ENCODE measurements at places on chromosomes 6 and 20.

DNA sequence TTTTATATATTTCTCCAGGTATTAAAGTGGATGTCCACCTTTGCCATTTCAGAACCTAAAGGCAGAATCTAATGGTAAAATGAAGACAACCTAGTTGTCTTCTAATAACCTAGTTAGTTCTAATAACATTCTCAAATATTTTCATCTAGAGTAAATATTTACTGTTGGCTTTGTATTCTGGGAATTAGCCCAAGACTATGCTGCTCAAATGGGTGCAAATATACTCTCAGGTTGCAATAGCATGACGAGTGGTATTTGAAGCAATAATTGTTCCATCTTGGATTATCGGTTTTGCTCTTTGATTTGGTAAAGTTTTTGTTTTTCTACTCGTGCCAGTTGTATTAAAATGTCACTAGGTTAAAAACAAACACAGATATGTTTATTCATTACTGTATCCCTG is 21.0 kb upstream of the RSPH4A start:
- DNase-seq: no peak

GRCh38 chr20:16311756-16312155 is 261.5 kb downstream of the KIF16B start:
- DNase-seq: no peak

- no peak for DNase-seq
Measured at GRCh38 chr6:35719404-35719829, 17.4 kb upstream of the ARMC12 start.

- DNase-seq: no peak
Measured at GRCh38 chr20:53296451-53297153, 297.0 kb downstream of the ZNF217 start.

- no peak for DNase-seq
Measured at GRCh38 chr20:58523072-58523970, 8.1 kb upstream of the APCDD1L start.

GRCh38 chr6:141764388-141764787 is 368.3 kb upstream of the GJE1 start:
- DNase-seq: no peak

- no peak for DNase-seq
Measured at GRCh38 chr6:13511913-13512717, 24.7 kb upstream of the GFOD1 start.

DNA sequence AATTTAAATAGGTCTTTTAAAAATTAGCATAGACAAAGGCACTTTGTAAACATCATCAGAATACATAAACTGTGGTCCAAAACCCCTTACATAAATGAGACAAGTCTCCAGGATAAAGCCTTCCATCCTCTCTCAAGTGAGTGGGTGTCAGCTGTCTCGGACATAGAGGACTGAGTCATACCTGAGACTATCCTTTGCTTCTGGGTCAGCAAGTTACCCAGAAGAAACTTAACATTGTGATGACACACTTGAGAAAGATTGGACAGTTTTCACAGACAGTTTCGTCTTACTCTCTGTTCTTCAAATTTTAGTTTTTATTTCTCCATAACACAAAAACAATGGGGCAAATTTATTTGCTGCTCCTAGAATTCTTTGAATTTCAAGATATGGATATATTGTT is 838.0 kb downstream of the DHX35 start:
- no peak for DNase-seq

- no peak for DNase-seq
Measured at GRCh38 chr6:105991561-105992314, 94.4 kb upstream of the PRDM1 start.

DNA sequence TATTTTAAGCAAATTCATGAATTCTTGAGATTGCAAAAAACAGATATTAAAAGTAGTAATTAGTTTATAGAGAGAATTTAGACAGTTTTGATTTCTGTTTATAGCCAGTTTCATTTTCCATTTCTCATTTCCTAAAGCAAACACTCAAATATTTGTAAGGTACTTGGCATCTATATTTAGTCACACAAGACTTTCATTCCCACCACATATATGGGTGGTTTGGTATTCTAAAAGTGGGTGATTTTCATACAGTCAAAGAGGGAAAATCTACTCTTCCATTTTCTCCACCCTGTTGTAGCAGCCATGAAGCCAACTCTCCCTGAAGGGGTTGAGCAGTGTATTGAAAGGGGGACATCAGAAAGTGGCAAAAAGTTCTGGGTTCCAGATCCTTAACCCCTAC is 181.1 kb upstream of the SUPT3H start:
- DNase-seq: no peak

- no peak for DNase-seq
Measured at GRCh38 chr6:3895312-3895653, 46.1 kb downstream of the FAM50B start.

GRCh38 chr20:9204979-9205378 is 136.1 kb downstream of the PLCB4 start:
- no peak for DNase-seq

DNA sequence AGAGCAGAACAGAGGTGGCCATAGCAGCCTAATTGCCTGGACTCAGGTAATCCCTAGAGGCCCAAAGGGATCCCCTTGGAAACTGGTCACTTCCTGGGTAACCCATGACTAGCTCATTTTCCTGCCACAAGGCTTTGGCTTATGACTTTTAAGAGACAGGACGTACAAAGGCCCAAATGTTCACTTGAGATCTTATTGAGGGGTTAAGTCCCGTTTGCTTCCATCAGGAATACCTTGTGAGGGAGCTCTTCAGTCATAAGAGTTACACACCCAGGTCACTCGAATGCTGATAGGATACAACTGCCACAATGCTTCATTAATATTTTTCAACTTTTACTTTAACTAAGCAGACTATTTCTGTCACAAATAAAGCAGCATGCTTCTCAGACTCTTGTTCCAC is 51.7 kb downstream of the TMEM170B start:
- DNase-seq: no peak

- DNase-seq: no peak
Measured at GRCh38 chr6:167150941-167151549, 6.7 kb downstream of the GPR31 start.

DNA sequence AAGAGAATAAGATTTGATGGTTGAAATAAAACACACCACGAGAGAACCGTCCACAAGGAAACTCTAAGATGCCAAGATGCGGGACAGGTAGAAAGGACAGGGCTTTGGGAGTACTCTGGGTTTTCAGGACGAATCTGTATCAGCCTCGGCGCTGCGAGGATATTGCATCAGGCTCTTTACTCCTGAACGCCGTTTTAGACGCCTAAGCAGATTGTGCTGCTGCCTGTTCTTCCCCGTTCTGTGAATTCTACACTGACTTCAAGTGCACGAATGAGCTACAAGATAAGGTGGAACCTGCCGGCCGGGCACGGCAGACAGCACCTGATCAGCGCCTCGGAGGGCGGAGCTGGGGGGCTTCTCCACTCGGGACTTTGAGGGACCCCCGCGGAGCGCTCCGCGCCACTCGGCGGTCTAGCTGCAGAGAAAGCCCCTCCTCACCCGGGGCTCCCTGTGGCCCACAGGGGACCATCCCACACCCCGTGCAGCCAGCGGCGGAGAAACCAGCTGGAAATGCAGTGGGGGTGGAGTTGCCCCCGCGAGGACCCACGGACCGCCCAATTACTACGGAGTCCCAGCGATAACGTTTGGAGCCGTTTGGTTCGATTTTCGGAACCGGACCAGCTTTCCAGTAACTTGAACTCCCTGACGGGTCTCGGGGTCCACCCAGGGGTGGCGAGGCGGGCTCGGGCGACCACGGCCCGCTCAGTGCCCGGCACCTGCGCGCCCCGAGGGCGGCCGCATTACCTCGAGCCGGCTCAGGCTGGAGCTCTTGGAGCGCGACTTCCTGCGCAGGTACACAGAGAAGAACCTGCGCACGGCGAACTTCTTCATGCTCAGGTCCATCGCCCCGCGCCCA is 646 bp downstream of the RPS6KA2 start:
- no peak for DNase-seq

- DNase-seq: no peak
Measured at GRCh38 chr6:140956571-140957369, 1176.0 kb upstream of the GJE1 start.

DNA sequence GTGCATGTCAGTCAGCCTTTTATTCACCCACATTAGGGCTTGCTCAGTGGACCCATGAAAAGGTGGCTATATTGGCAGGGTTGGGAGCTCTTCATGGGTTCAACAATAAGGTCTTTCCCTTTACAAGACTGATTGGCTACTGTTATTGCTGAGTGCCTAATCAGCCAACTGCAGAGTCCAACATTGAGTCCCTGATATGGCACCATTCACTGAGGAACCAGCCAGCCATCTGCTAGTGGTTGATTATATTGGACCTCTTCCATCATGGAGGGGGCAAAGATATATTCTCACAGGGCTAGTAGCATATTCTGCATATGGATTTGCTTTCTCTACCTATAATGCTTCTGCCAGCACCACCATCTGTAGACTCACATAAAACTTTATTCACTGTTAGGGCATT is 69.9 kb downstream of the CDKAL1 start:
- no peak for DNase-seq

- no peak for DNase-seq
Measured at GRCh38 chr6:6466967-6467761, 121.4 kb upstream of the LY86 start.

GRCh38 chr6:13559251-13559650 is 15.2 kb upstream of the SIRT5 start:
- DNase-seq: no peak

GRCh38 chr6:6482256-6482655 is 106.3 kb upstream of the LY86 start:
- DNase-seq: no peak

DNA sequence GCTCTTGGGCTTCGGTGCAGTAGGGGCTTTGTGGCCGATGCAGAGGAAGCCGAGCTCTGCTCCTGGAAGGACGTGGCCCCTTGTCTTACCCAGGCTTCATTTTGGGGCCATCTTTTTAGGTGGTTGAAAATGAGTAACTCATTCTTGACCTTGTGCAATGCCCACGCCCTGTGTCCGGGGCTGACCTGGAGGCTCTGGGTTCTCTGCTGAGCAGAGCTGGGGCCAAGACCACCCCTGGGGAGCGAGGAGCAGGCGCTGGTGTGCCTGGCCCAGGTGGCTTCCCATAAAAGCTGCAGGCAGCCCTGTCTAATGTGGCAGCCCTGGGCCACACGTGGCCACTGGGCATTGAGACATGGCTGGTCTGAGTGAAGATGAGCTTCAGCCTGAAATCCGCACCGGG is 25.7 kb downstream of the NTSR1 start:
- no peak for DNase-seq

DNA sequence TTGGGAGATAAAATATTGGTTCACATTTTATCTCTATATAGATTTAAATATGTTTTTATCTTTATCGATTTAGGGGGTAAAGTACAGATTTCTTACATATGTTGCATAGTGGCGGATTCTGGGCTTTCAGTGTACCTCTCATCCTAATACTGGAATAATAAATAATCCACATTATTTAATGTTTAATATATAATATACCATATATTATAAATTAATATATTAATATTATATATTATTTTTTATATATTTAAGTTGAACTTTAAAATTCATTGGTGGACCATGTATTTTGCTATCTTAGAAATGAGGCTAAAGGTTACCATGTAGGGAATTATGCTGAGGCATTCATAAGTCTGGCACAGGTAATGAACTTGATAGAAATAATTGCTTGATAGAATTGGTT is 89.6 kb upstream of the POPDC3 start:
- no peak for DNase-seq

- no peak for DNase-seq
Measured at GRCh38 chr20:25227317-25227831, 20.5 kb upstream of the PYGB start.

GRCh38 chr6:26194816-26195375 is 107.7 kb downstream of the HFE start:
- DNase-seq: no peak

DNA sequence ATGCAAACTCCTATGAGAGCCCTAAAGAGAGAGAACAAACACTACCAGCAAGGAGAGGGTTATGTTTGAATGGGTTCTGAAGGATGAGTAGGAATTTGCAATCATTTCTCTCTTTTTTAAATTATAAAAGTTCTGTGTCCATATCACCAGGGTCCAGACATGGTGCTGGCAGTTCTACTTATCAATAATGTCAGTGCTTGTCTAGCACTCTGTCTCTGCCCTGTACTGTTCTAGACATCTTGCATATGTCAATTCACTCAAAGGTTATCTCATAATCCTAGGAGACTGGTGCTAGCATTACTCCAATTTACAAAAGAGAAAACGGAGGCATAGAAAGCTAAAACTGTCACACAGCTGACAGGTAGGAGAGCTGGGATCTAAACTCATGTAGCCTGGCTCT is 101.3 kb downstream of the VEGFA start:
- no peak for DNase-seq

DNA sequence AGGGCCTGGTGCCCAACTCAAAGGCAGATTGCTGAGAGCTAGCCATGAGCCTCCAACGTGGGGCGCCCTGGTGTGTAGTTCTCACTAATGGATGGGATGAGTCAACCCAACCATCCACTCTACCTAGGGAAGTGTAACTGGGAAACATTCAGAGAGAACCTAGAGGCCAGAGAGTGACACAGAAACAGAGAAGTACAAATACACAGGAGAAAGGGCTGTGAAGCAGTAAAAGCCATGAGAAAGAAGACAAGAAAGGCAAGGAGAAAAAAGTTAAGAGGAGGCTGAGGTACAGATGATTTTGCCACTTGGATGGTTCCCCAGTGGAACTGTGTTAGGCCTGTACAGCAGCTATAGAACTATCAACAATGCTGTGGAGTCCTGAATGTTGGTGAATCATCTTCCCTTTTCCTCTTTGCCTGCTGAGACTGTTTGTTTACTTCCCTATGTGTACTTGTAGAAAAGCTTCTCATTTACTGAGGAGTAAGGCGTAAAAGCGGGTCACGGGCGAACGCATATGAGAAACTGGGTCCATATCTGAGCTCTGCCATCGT is 39.0 kb downstream of the MAN1A1 start:
- no peak for DNase-seq

GRCh38 chr6:451336-451735 is 59.8 kb downstream of the IRF4 start:
- no peak for DNase-seq

DNA sequence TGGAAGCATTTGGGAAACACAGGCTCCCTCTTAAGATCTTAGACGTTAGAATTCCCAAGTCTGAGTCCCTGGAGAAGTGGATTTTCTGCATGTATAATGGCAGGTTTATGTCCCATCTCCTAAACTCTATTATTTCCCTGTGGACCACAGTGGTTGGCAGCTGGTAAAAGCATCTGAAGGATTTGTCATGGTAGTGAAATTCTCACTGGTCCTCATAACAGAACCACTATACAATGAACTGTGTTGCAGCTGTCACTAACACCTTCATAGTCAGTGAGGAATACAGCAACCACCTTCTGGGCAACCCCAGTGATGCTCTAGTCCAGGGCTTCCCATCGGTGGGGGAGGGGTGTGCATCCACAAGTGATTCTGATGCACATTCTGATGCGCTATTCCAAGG is 396.9 kb downstream of the ZFAND3 start:
- DNase-seq: no peak

- no peak for DNase-seq
Measured at GRCh38 chr6:8530785-8531435, 95.6 kb upstream of the SLC35B3 start.

GRCh38 chr6:156741287-156742073 is 35.7 kb upstream of the ARID1B start:
- DNase-seq: no peak

GRCh38 chr6:141541581-141542324 is 591.0 kb upstream of the GJE1 start:
- no peak for DNase-seq

Data from thymus (tissue), 14 donors.